Adipocyte (in vitro differentiated cells): ENCODE measurements at places on chromosomes 6 and 20.

DNA sequence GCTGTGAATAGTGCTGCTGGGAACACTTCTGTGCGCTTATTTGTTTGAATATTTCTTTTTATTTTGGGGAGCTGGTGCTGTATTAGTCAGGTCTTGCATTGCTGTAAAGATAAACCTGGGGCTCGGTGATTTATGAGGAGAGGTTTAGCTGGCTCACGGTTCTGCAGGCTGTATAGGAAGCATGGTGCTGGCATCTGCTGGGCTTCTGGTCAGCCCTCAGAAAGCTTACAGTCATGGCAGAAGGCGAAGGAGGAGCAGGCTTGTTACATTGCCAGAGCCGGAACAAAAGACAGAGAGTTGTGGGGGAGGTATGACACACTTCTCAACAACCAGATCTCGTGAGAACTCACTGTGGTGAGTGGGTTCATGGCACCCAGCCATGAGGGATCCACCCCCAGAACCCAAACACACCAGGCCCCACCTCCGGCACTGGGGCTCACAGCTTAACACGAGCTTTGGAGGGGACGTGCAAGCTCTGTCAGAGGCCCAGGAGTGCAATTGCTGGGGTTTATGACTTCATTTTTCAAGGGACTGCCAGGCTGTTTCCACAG, 68.8 kb upstream of the GATA5 start:
- DNase-seq, result no peak

DNA sequence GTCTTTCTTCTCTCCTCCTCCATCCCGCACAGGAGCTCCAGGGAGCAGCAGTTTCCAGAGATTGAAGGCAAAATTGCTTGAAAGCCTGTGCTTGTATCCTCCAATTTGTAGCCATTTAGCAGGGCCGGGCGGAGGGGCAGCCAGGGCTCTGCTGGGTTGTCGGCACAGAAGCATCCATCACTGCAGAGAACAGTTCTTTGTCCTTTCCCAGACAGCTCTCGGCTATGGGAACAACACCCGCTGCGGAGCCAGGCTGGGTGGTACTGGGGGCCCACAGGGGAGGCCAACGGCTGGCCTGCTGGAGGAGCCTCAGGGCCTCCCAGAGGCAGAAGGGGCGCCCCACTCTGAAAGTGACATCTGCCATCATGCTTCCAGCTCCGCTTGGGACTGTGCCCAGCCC, 7.8 kb downstream of the HRH3 start:
- DNase-seq, result no peak

GRCh38 chr6:64502801-64503200, 867.2 kb downstream of the PHF3 start:
- DNase-seq, result no peak

GRCh38 chr6:119985952-119986736, 636.6 kb upstream of the MAN1A1 start:
- DNase-seq, result no peak

DNA sequence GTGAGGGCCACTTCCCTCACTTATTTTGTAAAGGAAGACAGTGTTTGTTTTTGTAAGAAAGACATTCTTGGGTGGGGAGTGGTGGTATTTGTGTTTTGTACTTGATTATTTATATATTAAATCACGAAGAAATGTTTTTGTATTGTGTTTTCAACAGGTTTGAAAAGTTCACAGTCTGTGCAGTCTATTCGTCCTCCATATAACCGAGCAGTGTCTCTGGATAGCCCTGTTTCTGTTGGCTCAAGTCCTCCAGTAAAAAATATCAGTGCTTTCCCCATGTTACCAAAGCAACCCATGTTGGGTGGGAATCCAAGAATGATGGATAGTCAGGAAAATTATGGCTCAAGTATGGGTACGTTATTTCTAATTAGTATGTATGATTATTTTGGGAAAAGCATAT, 137.2 kb downstream of the NCOA3 start:
- DNase-seq, result no peak

GRCh38 chr20:588932-589672, 21.0 kb downstream of the TCF15 start:
- DNase-seq, result no peak
